ENCODE measurements at places on chromosomes 16 and 17.

DNA sequence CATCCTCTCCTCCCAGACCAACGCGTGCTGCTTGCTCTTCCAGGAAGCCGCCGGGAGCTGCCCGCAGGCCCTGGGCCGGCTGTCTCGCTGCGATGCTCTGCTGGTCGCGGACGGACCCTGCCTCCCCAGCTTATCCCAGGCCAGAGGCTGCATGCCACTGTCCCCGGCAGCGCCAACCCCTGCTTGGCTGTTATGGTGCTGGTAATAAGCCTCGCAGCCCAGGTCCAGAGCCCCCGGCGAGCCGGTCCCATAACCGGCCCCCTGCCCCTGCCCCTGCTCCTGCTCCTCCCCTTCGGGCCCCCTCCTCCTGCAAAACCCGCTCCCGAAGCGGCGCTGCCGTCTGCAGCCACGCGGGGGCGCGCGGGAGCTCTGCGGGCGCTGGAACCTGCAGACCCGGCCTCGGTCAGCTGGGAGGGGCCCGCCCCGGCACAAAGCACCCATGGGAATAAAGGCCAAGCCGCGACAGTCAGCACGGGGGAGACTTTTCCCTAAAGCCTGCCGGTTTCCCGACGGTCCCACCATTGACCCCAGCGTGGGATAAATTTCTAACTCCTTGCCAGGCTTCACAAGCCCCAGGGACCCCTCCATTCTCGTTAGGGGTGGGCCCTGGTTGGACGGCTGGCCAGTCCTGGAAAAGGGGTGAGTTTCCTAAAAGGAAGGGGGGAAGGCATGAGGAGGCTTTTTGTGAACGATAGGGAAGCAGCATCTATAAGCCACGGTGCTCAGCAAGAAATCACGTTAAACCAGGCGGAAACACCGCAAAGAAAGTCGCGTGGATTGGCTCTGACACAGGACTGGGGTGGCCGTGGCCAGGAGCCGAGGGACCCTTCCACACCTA, 11.2 kb downstream of the ENPP7 start:
- DNase-seq = peak; percentile 58

DNA sequence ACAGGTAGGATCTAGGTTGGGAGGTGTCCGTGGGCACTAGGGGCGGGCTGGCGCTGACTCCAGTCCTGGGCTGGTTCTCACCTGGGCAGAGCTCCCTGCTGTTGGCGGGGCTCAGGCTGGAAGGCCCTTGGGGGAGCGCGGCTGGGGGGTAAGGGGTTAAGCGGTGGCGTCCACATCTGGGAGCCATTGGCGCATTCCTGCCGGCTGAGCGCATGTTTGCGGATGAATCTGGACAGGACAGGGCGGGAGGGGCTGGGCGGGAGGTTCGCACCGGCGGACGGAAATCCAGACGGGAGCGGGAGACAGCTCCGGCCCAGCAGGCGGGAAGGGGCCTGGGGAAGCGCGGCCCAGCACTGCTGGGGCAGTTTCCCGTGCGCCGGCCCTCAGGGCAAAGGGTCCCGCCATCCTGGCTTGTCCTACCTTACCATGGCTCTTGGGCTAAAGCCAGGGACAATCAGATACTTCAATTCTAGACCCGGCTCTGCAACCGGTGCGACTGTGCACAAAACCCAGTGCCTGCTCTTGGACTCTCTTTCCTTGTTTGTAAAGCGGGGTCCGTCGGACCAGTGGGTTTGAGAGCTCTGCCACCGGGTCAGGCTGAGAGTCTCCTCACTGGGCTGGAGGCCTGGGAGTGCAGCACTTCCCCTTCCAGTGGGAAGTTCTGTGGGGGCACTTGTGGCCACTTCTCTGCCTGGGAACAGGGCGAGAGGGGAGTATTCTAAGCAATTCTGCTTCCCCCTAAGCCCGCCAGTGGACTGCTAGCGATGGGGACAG, 7.8 kb downstream of the RARA start:
- DNase-seq = no peak

DNA sequence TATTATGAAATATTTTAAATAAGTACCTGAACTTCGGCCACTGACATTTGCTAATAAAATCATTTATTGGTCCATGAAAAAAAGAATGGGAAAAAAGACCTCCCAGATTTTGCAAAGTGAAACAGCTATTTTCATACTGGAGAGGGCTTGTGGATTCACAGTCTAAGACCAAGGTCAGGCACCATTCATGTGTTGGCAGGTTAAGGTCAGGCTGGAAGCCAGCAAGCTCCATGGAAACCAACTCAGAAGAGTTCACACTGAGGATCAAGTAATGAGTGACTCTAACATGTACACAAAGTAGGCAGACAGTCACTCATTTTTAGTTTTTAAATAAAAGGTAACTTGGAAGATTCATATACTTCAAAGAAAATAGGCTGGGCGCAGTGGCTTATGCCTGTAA, 3.4 kb downstream of the DNAJA2 start:
- no peak for DNase-seq

- DNase-seq = no peak
These were observed 7.1 kb downstream of the ASPA start for GRCh38 chr17:3482852-3483251.
